Type B pancreatic cell (in vitro differentiated cells): ENCODE measurements at places on chromosomes 6 and 20.

DNA sequence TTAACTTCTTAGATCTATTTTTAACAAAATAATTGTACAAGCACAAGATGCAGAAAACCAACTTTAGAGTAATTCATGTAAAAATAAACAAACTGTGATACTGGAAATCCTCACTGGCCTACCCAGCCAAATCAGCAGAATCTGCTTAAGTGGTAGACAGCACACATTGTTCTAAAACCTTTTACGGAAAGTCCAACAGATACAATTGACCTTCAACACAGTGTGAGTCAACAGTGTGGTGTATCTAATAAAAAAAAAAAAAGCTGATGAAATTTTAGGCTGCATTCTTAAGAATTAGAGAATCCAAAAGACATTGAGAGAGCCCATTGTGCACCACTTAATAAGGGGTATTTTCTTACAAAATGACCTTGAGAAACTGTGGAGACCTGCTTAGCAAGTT is 174.5 kb downstream of the COL21A1 start:
- no peak for DNase-seq

GRCh38 chr6:12572896-12573827 is 143.4 kb upstream of the PHACTR1 start:
- DNase-seq: no peak

GRCh38 chr20:59770270-59770669 is 163.2 kb downstream of the SYCP2 start:
- no peak for DNase-seq

DNA sequence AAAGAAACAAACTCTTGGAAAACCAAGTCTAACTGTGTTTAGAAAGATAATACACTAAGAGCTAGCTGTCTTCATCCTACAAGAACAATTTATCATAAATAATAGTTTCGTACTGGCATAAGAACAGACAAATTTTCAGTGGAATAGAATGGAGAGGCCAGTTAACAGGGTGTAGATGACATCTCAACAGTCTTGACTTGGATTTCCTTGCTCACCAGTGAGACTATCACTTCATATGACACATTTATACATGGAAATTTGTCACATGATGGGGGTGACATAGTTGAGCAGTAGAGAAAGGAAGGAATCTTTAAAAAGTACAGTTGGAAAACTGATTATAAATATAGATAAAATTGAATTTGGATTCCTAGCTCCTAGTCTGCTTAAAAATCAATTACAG is 35.6 kb downstream of the TNFAIP3 start:
- DNase-seq: no peak

DNA sequence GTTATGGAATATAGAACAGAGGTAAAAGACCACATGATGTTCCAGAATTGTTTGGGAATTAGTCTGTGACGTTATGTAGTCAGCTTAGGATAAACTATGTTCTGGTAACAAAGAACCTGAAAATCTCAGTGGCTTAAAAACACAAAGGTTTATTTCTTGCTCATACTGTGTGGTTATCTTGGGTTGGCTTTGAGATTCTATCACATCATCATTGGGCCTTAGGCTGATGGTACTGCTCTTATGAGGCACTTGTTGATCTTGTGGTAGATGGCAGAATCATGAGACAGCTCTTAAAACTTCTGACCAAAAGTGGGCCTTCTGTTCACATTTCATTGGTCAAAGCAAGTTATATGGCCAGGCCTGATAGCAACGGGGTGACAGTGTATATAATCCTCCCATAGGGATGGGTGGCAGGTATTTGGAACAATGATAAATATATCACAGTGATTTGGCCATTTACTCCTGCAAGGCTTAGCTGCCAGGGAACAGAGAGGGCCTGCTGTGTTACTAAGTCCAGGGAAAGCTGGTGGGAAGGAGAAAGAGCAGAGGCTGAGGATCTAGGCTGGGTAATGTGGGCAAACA is 13.5 kb downstream of the DHX35 start:
- no peak for DNase-seq

GRCh38 chr6:91097364-91097763 is 510.5 kb upstream of the MAP3K7 start:
- DNase-seq: no peak

GRCh38 chr20:2131366-2131765 is 29.7 kb downstream of the STK35 start:
- no peak for DNase-seq

GRCh38 chr6:33677143-33677660 is 34.3 kb downstream of the UQCC2 start:
- DNase-seq: no peak

DNA sequence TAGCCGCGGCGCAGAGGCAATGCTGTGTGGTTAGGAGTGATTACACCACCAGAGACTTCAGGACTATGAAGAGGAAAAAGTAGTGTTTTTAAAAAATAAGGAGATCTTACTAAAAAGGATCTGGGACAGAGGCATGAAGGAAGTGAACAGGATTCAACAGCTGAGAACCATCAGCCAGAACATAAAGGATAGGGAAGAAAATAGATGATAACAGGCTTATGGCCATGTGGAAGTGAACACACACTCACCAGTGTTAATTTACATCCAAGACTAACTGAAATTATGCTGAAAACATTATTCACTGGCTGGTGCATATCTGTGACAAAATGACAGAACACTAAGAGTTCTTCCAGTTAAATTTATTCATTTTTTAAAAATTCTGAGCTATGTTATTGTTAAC is 47.5 kb upstream of the BCLAF1 start:
- DNase-seq: no peak

GRCh38 chr6:136037876-136038460 is 186.5 kb downstream of the PDE7B start:
- no peak for DNase-seq

DNA sequence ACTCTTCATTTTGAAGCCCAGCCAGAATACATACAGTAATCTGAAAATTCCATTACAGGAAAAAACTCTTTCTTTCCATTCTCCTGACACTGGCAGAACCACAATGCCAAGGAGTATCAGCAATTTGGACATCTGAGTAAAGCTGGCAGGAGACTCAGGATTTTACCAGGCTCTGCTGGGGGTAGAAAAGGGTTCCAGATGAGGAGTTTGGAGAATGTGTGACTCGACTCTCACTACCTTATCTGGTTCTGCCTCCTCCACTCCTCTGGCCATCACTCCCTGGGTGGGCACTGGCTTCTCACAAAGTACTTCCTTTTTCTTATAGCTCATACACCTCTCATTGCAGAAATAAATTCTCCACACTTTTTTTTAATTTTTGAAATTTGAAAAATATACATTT is 10.6 kb upstream of the WFDC8 start:
- DNase-seq: no peak

GRCh38 chr20:49659056-49659455 is 54.6 kb downstream of the B4GALT5 start:
- no peak for DNase-seq

DNA sequence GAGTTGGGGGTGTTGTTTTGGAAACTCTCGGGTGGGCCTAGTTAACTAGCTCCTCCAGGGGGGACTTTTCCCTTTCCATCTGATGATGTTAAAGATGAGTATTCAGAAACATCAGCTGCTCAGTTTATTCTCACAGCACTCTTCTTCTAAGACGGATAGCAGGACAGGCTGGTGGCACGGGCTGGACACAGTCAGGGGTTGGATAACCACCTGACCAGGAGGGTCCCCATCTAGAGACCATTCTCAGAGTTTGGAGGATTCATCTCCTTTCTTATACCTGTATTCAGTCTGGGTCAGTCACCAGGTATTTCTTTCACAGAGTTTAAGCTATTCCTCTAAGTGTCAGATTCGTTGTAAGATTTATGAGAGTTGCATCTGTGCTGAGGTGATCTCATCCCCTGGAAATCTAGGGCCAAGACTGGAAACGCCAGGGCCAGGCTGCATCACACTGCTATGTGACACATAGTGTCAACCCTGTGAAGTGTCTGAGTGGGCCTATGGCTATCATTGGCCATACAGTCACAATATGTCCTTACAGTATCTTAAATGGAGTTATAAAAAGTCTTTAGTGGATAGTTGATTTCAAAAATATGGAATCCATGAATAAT is 111.7 kb downstream of the FAM50B start:
- DNase-seq: no peak

DNA sequence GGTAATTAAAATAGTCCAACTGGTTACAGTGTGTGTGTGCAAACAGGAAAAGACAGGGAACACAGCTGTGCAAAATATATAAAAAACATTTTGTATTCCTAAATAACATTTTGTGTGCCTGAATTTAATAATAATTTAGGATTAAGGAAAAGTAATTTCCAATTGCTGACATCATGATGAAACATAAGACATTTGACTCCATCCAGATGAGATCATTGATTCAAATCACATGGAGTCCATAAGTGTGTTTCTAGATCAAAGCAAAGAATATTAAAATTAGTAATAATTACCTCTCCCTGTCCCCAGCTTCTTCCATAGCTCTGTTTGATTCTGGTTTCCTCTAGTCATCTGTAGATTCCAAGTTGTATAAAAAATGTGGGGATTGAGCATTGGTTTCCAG is 64.6 kb upstream of the BTN3A2 start:
- no peak for DNase-seq

GRCh38 chr20:59014680-59015389 is 4.4 kb upstream of the TUBB1 start:
- DNase-seq: peak; percentile 16

GRCh38 chr6:42808492-42809483 is 26.9 kb downstream of the BICRAL start:
- no peak for DNase-seq

DNA sequence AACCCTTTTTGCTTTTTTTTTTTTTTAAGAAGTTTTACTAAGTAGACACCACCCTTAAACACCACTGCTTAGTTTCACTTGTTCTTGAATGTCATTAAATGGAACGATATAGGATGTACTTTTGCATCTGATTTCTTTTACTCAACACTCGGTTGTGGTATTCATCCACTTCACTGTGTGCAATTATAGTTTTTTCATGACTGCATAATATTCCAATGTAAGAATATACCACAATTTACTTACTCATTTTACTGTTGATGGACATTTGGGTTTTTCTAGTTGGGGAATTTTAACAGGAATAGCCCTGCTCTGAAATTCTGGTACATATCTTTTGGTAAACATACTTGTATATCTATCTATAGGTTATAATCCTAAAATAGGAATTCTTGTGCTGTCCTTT is 29.9 kb downstream of the RTN4IP1 start:
- DNase-seq: no peak

DNA sequence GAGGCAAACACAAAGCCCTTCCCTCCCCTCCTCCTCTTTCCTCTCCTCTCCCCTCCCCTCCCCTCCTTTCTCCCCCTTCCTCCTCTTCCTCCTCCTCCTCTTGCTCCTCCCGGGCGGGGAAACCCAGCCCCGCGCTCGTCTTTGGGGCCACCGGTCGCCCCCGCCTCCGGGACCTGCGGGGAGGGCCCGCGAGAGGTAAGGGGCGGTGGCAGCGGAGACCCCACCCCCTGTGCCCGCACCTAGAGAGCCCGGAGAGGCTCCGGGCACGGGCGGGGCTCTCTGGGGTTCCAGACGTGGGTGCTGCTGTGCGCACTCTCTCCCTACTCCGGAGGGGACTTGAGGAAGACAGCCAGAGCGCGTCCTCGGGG is at the start of gene RIN2:
Gene RIN2, plus strand, starts transcription at position 126 of the 368 bp plus-strand sequence. CDS start 131,344 bp downstream, outside the sequence.
- DNase-seq: no peak

GRCh38 chr6:24426729-24427446 is 24.2 kb downstream of the MRS2 start:
- DNase-seq: no peak

GRCh38 chr6:29763491-29764289 is 40.5 kb downstream of the HLA-F start:
- DNase-seq: no peak

GRCh38 chr6:13099771-13100170 is 228.6 kb downstream of the TBC1D7 start:
- no peak for DNase-seq

- no peak for DNase-seq
Observed at GRCh38 chr6:144252259-144252658, 32.9 kb upstream of the UTRN start.

- DNase-seq: no peak
Observed at GRCh38 chr6:1906014-1906413, 296.3 kb downstream of the FOXC1 start.

- no peak for DNase-seq
Observed at GRCh38 chr20:35901678-35902544, 52.4 kb downstream of the SCAND1 start.

DNA sequence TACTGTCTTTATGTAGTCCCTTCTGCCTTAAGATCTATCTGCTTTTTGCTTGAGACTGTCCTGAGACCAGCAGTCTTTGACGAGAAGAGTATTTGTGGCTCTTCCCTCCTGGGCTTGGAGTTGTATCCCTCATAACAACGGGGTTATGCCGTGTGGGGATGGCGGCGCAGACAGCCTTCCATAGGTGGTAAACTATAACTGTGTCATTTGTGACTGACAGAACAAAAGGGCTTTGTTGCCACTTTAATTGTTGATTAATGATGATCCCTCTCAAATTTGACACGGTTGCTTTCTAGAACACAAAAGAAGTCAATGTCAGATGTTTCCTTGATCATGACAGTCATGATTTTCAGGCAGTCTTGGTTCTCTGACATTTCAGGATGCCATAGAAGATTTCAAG is 196.6 kb downstream of the JARID2 start:
- no peak for DNase-seq

- DNase-seq: no peak
Observed at GRCh38 chr6:35831257-35832007, 26.3 kb downstream of the LHFPL5 start.

DNA sequence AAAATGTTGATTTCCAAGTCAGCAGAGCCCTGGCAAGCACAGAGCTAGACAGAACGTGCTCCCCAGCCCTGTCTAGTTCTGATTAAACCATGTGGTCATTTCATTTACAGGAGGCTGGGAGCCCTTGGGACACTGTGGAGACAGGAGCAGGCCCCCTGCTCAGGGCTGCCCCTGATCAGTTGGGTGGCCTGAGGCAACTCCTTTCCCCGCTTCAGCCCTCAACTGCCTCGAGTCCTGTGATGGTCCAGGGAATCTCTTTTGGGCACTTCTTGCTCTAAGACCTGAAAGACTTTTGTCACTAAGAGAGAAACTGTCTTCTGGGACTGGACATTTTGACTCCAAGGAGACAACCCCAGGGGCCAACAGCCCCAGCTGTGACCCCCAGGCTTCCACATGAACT is 13.5 kb downstream of the DYNLRB1 start:
- no peak for DNase-seq

- no peak for DNase-seq
Observed at GRCh38 chr6:128347123-128347522, 173.3 kb downstream of the PTPRK start.

- DNase-seq: no peak
Observed at GRCh38 chr6:2756687-2757224, 6.0 kb upstream of the MYLK4 start.

GRCh38 chr6:164051427-164051826 is 636.9 kb downstream of the QKI start:
- DNase-seq: no peak

DNA sequence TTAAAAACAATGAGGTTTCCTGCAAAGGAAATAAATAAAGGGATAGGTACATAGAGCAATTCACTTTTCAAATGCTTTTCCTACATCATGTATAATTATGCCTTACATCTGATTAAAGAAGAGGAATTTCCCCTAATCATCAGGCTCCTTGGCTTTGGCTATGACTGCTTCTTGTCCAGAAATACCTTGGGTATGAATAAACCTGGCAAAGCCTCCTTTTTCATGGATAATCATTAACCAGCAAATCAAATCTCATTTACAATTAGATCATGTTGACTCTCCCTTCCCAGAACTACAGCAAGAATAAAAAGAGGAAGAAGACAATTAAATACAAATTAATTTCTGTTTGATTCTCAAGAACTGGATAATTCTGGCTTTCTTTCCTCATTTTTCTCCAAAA is 58.0 kb upstream of the CD2AP start:
- no peak for DNase-seq

GRCh38 chr6:26032340-26033084 is 54.7 kb upstream of the HFE start:
- DNase-seq: no peak
